ENCODE measurements at places on chromosomes 2 and 18.

GRCh38 chr2:241489733-241490680 is 18.4 kb downstream of the STK25 start:
- DNase-seq = no peak

DNA sequence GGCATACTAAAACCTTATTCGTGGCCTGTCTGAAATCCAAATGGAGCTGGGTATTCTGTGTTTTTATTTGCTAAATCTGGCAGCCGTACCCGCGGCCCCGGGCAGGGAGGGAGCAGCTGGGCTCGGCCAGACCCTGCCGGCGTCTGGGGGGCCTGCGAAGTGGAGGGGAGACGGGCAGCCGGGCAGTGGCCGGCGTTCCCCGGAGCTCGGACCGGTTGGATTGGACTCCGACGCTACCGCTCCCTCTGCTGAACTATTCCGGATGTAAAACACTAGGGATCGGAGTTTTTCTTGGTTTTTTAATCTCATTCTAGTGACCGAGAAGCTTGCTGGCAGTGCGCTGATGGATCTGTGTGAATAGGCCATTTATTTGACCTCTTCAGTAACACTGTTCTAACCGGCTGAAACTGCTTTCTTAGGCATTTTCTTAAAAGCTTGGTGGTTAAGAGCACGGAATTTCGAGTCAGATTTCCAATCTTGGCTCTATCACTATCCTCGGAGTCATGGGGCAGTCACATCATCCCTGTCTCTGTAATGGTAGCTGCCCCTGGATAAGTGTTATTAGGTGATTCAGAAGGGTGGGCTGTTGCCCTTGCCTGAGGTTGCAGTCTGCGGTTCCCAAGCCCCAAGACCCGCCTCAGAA is 694 bp downstream of the UNC50 start:
- DNase-seq = no peak

GRCh38 chr18:58697146-58697545 is 25.9 kb downstream of the MALT1 start:
- no peak for DNase-seq

- no peak for DNase-seq
These were observed 138.9 kb downstream of the MEIS1 start for GRCh38 chr2:66573821-66574233.

GRCh38 chr2:188893972-188894371 is 80.2 kb upstream of the COL3A1 start:
- no peak for DNase-seq

- no peak for DNase-seq
These were observed 227.1 kb downstream of the MYCN start for GRCh38 chr2:16167451-16167861.

GRCh38 chr2:203690117-203690431 is 16.4 kb upstream of the CD28 start:
- no peak for DNase-seq

- no peak for DNase-seq
These were observed 304.5 kb downstream of the NDUFA10 start for GRCh38 chr2:239720361-239721360.

GRCh38 chr2:38277245-38278116 is 99.6 kb downstream of the ATL2 start:
- DNase-seq = no peak

DNA sequence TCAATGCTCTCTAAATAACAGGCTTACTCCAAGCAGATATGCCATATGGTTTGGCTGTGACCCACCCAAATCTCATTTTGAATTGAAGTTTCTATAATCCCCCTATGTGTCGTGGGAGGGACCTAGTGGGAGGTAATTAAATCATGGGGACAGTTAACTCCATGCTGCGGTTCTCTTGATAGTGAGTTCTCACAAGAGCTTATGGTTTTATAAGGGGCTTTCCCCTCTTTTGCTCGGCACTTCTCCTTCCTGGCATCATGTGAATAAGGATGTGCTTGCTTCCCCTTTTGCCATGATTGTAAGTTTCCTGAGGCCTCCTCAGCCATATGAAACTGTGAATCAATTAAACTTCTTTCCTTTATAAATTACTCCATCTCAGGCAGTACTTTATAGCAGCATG is 302.7 kb upstream of the ZC3H15 start:
- DNase-seq = no peak

DNA sequence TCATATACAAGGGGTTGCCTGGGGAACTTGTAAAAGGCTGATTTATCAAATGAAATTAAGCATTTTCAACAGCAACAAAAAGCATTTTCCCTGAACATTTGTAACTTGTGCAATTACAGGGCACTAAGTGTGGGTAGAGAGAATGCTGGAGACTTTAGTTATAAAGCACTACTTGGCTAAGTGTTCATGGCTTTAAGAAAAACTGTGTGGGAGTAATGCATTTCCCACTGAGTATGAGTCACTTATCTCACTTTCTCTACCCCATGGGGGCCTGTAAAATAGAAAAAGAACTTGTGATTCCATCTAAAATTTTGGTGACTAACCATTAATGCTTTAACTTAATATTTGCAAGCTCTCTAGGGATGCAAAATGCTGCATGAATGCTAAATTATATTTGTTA is 193.4 kb downstream of the CCDC102B start:
- no peak for DNase-seq

- DNase-seq = no peak
These were observed 62.6 kb downstream of the BCL11A start for GRCh38 chr2:60490848-60491247.

DNA sequence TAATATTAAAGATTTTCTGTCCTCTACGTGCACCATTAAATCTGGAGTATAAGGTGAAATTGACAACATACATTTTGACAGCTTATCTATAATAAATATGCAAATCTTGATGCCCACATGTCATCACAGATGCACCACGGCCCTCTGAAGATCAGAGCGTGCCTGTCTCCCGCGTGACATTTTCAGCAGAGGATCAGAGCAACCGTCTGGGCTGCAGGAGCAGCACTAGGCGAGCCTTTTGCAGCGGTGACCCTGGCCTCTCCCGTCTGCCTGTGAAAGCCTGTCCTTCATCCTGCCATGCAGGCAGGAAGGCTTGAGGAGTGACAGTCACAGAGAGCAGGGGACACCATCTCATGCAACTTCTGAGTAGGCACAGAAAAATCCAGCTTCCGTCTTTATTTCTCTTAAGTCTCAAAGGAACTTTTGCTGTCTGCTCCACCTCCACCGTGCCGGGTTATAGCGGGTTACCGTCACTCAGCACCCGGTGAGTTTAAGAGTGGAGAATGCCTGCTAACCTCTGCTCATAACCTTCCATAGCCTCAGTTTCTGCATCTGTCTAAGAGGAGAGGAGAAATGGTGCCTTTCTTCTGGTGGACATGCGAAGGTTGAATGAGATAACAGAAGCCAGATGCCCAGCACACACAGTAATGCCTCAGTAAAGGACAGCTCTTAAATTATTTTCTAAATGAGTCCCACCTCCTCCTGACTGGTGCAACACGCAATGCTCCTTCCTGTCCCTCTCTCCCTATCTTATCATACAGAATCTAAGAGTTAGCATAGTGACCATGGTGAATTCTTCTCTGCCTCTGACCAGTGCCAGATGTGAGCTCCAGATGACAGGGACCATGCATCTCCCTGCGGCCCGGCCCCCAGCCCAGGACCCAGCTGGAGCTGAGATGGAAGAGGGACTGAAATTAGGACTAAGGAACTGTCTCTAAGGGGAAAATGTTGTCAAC is 43.8 kb downstream of the CELF4 start:
- no peak for DNase-seq

- no peak for DNase-seq
These were observed 38.1 kb downstream of the REV1 start for GRCh38 chr2:99451686-99452085.

DNA sequence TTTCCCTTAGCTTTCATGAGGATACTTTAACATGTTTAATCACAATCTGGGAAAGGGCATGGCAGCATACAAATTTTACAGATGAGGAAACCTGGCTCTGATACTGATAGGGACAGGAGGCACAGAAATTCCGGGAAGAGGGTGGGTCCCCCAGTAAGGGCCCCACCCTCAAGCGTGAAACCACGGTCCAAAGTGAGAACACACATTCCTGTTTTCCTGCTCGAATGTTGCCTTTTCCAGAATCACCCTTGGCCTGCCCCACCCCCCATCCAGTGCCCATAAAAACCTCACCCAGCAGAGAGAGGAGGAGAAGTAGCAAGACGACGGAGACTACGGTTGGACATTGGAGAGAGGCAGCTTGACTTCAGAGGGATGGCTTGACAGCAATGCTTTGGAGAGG is 98.2 kb downstream of the HIBCH start:
- no peak for DNase-seq

DNA sequence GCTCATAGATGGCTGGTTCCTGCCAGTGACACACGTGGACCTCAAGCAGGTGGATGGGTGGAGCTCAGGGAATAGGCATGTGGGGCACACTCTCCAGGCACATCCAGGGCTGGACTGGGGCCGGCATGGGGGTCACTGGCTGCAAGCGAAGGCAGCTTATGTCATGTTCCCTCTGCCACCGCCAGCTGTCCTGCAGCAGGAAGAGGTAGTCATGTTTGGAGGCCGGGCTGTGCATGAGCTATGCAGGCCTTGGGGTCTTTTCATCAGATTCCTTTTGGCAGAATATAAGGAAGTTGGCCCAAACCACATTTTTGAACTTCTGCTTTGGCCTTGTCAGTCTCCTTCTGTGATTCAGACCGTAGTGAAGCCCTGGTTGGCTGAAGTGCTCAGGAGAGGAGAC is 61.5 kb downstream of the AGAP1 start:
- no peak for DNase-seq

DNA sequence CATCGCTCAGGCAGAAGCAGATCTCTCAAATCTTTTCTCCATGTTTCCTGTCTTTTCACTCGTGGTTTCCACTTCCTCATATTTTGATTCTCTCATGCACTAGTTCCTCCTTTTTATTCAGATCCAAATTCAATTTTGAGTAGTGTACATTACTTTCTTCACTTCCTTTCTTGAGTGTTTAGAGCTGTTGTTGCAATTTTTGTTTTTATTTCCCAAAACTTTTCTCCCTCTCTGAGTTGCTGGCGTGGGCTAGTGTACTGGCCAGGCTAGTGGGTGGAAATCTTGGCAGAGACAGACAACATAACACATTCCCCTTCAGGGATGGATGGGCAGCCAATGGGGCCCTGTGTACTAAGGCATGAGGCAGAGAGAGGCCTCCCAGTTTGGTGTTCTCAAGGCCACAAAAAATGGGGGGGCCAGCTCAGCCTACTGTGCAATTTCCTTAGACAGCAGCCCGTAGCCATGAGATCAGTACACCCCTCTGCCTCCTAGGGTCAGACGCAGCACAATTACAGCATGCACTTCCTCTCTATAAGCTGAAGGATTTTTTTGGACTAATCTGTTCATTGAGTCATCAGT is 145.1 kb upstream of the PID1 start:
- DNase-seq = no peak

Data from stimulated activated CD4-positive, alpha-beta T cell treated with anti-CD3 and anti-CD28 coated beads, Interleukin-1b, Interleukin-23, amount 100 ng/mL, for 1 hour (primary cell).